ENCODE measurements at places on chromosomes 6 and 20.

- DNase-seq, result no peak
These were observed 114.7 kb downstream of the SASH1 start for GRCh38 chr6:148457137-148457842.

DNA sequence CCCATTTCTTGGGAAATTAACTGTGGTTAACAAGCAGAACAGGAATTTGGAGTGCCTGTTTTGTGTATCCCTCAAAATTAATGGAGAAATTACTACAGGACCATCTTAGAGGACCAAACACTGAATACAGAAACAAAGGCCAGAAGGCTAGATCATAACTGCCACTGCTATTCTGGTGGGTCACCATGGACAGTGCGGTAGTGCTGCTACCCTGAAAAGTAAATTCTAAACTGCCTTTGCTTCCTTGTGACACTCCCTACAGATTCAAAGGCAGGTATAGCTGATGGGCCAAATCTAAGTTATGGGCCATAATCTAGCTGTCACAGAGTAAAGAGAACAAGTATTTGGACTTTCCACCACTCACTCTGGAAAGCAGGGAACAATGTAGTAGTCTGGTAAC lies 575.8 kb upstream of the ADGRB3 start:
- DNase-seq, result no peak

- no peak for DNase-seq
These were observed 117.0 kb upstream of the EDN1 start for GRCh38 chr6:12173181-12173580.

GRCh38 chr6:11364971-11365397 lies 132.5 kb upstream of the NEDD9 start:
- DNase-seq, result no peak

GRCh38 chr20:2523919-2524708 lies 12.3 kb upstream of the TMC2 start:
- DNase-seq, result peak; percentile 90

DNA sequence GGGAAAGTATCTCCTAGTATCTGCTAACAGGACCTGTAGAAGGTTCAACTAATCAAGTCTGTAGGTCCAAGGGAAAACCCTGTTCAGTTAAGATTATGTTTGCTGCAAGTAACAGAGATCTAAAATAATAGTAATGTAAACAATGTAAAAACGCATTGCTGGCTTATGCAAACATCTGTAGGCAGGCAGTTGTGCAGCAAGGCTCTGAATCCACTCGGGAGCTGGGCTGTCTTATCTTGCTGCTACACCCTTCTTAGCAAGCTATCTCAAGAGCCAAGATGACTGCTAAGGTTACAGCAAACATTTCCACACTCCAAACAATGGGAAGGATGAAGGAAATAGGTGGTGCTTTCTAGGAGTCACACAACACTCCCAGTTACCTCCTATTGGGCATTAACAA lies 397.3 kb upstream of the NRSN1 start:
- DNase-seq, result peak; percentile 30

- no peak for DNase-seq
These were observed 164.3 kb downstream of the VEGFA start for GRCh38 chr6:43934183-43934802.

DNA sequence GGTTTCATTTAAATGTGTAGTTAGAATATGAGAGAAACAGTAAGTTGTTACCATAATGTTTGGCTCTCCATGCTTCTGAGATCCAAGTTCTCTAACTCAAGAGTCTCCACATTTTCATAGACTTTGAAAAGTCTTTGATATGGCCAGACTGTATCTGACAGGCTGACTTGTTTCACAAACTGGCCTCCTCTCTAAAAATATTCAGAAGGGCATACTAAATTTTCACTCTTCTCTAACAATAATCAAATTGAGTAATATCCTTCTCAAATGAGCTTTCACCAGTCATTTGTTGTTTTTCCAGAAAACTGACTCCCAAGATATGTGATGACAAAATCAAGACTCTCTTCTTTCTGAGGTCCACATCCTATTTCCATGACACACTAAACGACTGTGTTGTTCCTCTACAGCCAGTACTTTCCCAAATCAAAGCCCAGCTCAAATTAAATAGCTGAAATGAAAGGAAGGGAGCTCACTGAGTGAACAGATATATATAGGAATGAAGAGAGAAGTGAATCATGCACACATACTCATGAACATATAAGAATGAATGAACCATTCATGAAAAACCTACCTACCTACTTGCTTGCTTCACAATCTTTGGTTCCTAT lies 15.1 kb downstream of the HIVEP2 start:
- no peak for DNase-seq

DNA sequence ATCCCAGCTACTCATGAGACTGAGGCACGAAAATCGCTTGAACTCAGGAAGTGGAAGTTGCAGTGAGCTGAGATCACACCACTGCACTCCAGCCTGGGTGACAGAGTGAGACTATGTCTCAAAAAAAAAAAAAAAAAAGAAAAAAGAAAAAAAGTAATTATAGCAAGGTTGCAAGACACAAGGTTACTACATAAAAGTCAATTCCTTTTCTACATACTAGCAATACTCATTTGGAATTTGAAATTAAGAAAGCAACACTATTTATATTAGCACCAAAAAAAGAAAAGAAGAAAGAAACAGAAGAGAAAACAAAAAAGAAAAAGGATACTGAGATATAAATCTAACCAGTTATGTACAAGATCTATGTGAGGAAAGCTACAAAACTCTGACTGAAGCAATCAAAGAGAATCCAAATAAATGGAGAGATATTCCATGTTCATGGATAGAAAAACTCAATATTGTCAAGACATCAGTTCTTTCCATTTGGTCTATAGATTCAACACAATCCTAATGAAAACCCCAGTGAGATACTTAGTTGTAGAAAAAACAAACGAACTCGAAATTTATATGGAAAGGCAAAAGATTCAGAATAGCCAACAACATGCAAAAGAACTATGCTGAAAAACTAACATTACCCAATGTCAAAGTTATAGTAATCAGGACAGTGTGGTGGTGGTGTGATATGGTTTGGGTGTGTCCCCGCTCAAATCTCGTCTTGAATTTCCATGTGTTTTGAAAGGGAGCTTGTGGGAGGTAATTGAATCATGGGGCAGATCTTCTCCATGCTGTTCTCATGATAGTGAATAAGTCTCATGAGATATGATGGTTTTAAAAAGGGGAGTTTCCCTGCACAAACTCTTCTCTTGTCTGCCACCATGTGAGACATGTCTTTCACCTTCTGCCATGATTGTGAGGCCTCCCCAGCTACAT lies 73.3 kb downstream of the GPX5 start:
- no peak for DNase-seq

DNA sequence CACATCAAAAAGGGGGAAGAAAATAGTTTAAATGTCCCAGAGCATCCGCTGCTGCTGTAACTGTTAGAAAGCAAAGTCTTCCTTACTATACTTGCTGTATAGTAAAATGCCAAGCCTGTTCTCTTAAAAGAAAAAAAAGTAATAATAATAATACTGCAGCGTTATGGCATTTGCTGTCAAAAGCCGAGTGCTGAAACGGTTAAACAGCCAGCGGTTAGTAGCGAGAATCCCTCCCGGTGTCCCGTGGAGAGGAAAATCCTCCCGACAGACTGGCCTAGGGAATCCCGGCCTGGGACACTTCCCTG lies 19.5 kb upstream of the NFATC2 start:
- DNase-seq, result no peak

GRCh38 chr6:28903686-28904085 lies 20.1 kb downstream of the TRIM27 start:
- no peak for DNase-seq

- DNase-seq, result no peak
These were observed 12.9 kb upstream of the NTSR1 start for GRCh38 chr20:62695448-62696414.

DNA sequence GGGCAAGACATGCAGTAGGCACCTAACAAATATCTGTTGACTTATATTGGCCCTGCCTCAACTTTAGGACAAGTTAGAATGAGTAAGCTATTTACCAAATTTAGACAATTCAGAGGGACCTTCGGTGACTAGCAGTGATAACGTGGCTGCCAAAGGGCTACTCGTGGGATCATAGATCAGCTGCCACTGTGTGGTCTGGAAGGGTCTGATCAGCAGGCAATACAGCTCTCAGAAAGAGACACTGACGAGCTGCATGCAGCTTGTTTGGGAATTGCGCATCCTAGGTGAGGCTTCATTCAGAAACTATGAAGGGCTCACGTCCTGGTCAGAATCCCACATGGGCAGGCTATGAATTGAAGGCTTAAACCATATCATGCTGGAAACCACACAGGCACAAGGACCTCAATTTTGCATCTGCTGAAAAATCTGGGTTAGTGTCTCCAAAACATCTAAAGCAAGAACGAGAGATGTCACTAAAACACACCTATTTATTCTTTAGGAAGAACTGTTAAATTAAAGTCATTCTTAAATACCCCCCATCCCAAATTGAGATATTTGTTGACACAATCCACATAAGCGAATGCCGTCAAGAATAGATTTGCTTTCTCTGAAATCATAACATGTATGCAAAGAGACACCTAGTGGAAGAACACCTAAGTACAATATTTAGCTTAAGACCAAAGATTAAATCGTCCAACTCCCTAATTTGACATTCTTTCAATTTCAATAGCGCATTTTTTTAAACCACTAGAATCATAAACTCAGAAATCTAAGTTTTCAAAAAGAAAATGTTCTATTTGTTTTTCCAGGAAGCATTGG lies 79.6 kb downstream of the IPCEF1 start:
- DNase-seq, result no peak

DNA sequence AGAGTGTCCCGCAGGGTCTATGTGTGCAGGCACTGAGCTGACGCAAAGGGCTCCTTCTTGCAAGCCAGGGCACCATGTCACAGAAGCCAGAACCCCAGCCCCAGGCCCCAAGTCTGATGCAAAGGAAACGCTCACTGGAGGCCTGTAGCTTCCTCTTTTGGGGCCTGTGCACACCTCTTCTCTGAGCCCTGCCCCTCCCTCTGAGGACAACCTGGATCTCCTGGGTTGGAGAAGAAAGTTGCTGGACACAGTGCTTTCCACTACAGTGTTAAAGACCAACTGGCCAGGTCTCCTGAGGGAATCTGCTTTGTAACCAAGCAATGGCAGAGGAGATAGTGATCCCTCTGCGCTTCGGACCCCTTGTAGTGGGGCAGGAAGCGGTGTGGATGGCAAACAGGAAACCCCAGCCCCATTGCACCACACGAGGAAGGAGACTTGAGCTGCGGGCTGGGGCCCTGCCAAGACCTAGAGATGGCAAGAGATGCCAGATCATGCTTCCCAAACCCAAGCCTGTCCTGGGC lies 90.0 kb downstream of the PRND start:
- DNase-seq, result peak; percentile 63

DNA sequence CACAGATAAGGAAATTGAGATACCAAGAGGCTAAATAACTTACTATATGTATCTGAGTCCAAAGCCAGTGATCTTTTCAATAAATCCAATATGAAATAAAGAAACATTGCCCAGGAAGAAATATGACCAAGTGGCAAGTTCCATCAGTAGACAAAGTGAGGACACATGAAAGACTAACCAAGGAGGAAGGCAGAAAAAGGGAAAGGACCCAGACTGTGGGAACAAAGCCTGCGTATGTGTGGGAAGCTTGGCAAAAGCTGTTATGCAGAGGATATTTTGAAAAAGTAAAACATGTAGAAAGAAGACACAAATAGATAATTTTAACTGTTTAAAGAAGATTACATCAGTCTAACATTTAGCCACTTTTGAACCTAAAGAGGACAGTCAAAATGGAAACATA lies 264.4 kb upstream of the PRDM1 start:
- no peak for DNase-seq

DNA sequence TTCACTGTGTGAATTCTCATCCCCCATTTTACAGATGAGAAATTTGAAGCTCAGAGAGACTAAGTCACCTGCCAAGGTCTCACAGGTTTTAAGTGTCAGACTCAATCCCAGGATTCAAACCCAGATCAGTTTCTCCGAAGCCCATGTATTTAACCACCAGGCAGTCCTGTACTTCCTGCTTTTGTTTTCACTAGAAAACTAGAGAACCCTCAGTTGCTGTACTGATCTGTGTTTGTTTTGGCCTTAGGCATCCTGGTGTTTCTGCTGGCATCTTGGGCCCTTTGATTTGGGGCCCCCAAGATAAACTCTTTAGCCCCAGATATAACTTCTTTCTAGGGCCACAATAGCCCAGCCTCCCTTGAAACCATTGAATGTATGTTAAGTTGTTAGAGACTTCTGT lies 36.5 kb downstream of the PPP1R16B start:
- DNase-seq, result no peak

GRCh38 chr6:105363100-105363754 lies 39.7 kb downstream of the PREP start:
- DNase-seq, result no peak

DNA sequence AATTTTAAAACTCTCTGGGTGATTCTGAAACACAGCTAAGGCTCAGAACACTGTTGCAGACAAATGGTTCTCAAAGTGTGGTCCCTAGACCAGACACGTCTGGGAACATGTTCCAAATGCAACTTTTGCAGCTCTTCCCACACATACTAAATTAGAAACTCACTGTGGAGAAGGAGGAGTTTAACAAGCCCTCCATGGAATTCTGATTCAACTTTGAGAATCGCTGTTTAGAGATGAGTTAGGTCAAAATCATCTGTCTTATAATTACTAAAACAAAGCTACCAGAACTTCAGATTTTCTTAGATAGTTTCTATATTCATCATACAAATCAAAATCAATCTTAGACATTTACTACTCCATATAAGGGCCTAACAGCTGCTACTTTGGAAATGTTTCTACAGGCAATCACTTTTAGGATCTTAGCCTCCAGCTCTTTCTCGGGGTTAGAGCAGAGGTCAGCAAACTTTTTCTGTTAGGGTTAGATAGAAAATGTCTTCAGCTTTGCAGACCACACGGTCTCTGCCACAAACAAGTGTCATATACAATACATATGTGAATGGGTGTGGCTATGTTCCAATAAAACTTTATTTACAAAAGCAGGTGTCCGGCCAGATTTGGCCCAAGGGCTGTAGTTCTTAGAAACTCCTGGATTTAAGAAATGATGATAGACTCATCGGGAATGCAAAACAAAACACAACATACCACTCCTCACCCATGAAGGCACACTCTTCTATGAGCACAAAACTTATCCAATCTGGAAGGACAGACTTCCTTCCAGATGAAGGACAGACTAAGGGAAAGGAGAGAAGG lies 50.0 kb upstream of the ARHGAP18 start:
- DNase-seq, result no peak

GRCh38 chr6:122718616-122719015 lies 60.9 kb upstream of the FABP7 start:
- DNase-seq, result no peak

- DNase-seq, result no peak
These were observed 211.5 kb downstream of the SOX4 start for GRCh38 chr6:21804941-21805610.

DNA sequence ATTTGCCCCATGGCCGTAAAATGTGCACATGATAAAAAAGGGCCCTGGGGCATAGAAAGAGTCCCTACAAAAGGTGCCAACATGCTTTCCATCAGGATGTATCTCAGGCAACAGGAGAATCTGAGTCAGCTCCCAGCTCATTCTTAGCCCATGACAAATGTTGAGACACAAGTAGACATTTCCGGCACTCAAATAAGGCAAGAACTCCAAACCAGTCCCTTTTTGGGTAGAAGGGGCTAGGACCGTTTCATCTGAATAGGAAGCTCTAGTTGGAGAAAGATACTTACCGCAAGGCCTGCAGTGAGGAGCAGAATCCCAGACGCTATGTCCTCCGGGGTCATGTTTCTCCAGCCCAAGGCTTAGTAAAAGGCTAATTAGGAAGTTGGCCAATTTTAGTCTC lies 261.0 kb upstream of the RIN2 start:
- DNase-seq, result no peak

GRCh38 chr20:58755766-58756449 lies 63.3 kb downstream of the NPEPL1 start:
- no peak for DNase-seq

GRCh38 chr20:12287575-12287974 lies 369.9 kb downstream of the BTBD3 start:
- DNase-seq, result no peak

All from left colon (tissue), 2 donors.